ENCODE measurements at places on chromosomes 12 and 14.
A peak's percentile ranks its signal among the peaks of the same experiment; 100 is the strongest.

DNA sequence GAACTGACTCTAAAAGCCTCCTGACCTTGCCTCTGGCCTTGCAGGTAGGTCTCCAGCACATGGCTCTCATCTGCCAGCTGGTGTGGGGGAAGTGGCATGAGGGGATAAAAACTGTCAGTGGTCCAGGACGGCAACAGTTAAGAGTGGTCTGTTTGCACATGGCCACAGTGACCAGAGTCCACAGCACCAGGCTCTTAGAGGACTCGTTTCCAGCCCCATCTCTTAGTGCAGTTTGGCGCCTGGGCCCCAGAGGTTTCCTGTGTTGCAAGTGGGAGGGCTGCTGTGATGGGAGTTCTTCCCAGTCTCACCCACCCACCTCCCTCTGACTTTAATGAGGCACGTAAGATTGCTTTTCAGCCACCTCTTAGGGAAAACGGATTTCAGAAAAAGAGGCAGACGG, 37.0 kb downstream of the APPL2 start:
- no peak for DNase-seq

GRCh38 chr12:59597385-59597781, 1.6 kb downstream of the SLC16A7 start:
- DNase-seq: peak; percentile 17

- no peak for DNase-seq
Measured at GRCh38 chr14:74271365-74271764, 31.4 kb downstream of the ABCD4 start.

DNA sequence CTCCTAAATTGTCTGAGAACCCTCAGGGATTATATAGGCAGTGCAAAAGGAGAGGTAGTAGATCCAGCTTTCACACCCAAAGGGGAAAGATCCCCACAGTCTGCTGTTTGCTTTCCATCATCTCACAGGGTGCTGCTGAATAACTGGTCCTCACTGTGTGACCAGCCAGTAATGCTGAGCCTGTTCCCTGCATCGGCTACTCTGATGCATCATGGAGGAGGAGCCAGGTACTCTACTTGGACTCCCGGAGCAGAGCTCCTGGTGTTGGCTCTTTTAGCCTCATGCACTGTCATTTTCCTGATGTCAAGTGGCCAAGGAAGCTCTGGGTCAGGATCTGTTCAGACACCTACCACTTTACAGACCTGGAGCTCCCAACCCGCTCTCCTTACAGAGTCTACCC, 127.4 kb upstream of the ATF1 start:
- no peak for DNase-seq

DNA sequence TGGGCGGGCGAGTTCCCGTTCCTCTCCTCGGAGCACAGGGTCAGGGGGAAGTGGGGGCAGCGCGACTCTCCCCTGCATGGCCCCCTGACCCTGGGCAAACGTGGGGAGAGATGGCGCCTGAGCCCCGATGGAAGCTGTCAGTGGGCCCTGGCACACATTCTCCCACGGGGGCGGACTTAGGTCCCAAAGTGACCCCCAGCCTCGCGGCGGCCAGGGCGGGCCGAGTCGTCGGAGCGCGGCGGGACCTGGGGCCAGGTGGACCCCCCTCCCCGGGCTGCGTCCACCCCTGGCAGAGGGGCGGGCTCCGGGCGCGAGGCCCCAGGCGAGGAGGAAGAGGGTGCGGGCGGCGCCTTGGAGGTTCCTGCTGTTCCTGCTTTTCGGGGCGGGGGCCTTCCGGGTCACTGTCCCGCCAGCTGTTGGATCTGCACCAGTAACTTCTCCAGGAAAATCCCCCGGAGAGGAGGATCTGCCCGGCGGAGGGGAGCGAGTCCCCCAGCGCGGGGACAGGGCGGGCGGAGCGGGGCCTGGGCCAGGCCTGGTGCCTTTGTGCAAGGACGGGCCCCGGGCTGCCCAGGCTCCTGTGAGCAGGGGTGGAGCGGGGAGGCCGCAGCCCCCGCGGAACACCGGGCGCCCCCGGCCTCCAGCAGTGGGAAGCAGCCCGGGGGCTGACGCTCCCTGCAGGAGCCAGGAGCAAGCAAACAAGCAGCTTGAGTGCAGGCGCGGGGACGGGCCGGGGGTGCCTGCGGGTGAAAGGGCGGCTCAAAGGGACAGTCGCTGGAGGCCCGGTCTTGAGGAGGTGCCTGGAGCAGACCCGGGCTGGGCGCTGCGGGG, 15.3 kb downstream of the TNFAIP2 start:
- no peak for DNase-seq
